ENCODE measurements at places on chromosomes 2 and 18.

- DNase-seq = no peak
Measured at GRCh38 chr18:32346671-32347070, 124.0 kb downstream of the GAREM1 start.

DNA sequence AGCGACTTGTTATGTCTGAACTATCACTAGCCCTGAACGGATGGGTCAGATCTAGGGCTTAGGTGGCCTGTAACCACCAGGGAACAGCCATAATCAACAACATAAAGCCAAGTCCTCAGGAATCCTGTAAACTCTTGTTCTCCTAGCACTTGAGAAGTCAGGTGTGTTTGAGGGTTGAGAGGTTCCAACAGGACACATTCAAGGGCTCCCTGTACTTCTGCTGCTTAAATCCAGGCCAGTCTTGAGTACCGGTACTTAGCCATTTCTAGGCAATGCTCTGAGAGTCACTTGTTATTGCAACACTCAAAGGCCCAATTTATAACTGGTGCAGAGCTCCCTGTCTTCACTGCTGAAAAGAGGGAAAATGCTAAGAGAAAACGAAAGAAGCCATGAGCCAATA lies 21.6 kb upstream of the SLC40A1 start:
- DNase-seq = no peak

GRCh38 chr2:128038411-128038810 lies 10.6 kb upstream of the SAP130 start:
- DNase-seq = no peak

DNA sequence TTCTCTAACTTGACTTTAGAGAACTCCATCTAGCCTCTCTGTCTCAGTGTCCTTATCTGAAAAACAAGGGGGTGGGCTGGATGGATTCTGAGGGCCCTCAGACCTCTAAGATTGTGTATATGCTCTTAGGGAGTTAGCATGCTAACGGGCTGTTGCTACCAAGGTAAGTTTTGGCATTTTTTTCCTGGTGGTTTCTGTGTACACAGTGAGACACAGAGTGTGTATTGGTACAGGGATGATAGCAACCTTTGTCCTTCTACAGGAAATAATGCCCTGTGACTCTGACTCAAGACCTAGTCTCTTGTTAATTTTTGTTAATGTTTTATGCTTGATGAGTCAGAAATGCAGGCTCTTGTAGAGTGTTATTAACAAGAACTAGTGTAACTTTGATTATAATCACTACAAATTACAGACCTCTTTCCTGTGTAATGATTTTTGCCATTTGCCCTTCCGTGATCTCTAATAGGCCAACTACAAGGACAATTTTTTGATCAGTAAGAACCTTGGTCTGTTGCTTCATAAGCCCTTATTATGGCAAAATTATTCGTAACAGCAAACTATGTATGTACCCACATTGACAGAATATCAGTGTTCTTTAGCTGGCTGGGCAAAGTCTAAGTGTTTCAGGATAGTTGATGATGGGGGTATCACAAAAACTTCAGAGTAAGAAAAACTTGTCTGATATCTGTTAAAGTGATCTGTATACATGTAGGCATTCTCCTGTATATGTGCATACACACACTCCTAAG lies 89.7 kb downstream of the SPTBN1 start:
- DNase-seq = no peak

GRCh38 chr2:158214431-158214830 lies 112.8 kb downstream of the UPP2 start:
- DNase-seq = no peak

DNA sequence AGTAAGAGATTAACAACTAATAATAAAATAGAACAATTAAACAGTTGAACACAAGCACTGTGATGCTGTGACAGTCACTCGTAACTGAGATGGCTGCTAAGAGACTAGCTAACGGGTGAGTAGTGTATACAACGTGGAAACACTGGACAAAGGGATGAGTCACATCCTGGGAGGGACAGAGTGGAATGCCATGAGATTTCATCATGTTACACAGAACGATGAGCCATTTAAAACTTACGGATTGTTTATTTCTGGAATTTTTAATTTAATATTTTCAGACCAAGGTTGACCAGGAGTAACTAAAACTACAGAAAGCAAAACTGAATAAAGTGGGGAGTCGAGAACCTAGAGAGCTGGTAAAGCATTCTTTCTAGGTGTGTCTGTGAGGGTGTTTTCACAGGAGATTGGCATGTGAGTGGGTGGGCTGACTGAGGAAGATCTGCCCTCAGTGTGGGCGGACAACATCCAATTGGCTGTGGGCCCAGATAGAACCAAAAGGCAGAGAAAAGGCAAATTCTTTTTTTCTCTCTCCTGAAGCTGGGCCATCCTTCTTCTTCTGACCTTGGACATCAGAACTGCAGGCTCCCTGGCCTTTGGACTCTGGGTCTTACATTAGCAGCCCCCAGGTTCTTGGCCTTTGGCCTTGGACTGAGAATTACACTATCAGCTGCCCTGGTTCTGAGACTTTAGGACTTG lies 14.6 kb downstream of the TMSB10 start:
- no peak for DNase-seq

DNA sequence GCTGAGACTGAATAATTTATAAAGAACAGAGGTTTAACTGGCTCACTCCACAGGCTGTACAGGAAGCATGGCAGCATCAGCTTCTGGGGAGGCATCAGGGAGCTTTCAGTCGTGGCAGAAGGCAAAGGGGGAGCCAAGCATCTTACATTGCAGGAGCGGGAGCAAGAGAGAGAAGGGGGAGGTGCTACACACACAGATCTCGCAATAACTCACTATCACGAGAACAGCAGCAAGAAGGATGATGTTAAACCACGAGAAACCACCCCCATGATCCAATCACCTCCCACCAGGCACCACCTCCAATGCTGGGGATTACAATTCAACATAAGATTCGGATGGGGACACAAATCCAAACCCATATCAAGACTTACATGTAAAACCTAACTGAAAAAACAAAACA lies 17.8 kb upstream of the MATN3 start:
- no peak for DNase-seq

- DNase-seq = no peak
Measured at GRCh38 chr2:201968050-201968449, 65.6 kb upstream of the FZD7 start.

DNA sequence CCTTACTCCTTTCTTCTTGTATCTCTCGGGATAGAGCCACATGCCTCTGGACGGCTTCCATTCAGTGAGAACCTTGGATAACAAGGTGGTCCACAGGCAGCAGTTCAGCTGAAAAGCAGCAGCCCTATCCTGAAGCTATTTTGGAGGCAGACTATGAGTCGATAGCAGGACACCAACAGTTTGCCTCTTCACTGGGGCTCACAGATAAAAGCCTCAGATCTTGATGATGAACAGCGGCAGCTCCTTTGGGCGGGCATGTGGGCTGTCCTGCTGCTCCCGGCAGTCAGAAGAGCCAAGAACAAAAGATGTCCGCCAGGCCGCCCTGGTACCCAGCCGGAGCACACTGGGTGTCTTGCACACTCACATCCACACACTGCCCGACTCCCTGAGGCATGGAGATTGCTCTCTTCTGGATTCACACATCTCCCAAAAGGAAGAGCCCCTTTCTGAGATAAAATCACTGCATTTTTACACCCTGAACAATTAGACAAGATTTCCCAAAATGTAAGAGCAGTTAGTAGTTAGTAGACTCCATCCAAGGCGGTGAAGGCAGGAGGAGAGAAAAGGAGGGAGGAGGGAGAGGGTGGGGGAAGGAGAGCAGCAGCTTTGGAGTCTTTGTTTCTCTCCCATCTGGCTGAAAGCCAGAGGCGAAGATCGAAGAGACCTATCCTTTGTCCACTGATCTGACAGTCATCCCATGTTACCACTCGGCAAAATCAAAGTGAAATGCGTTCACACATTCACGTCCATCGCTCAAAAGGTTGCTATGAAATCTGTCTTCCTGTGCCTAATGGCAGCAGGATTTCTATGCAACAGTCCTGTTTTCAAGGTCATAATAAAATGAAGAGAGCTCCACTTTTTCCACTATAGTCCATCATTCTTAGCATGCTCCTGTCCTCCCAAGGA lies 90.1 kb upstream of the KLF7 start:
- no peak for DNase-seq

DNA sequence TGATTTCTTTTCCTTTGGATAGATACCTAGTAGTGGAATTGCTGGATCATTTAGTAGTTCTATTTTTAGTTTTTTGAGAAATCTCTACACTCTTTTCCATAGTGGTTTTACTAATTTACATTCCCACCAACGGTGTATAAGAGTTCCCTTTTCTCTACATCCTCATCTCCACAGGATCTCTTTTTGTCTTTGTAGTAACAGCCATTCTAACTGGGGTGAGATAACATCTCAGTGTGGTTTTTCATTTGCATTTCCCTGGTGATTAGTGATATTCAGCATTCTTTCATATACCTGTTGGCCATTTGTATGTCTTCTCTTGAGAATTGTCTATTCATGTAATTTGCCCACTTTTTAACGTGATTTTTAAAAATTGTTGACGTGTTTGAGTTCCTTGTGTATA lies 13.8 kb downstream of the RFTN2 start:
- DNase-seq = no peak

DNA sequence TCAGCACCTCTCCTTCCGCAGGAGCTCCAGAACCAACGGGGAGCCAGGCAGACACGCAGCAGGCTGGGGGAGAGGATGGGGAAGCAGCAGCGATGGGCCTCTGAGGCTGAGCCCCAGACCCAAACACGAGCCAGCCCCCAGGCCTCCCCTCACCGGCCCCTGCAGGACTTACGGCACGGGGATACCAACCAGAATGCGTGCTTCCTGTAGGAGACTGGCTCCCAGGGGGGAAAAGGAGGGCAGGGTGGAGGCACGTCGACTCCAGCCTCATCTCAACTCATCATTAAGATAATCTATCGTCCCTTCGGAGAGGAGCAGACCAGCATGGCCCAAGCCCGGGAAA lies 495.1 kb upstream of the MYT1L start:
- DNase-seq = no peak

- DNase-seq = no peak
Measured at GRCh38 chr2:150617351-150617978, 130.0 kb upstream of the RND3 start.

DNA sequence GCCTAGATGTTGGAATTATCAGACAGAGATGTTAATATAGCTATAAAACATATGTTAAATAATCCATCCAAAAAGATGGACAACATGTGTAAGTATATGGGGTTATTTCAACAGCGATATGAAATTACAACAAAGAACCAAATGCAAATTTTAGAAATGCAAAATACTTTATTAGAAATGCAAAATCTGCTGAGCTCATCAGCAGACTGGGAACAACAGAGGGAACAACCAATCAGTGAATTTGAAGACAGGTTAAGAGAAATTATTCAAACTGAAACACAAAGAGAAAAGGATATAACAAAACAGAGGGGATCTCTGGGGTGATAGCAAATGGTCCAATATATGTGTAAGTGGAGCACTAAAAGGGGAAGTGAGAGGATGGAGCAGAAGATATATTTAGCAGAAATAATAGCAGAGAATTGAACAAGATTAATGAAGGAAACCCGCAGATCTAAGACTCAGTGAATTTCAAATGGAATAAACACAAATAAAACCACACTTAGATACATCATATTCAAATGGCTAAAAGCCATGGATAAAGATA lies 13.5 kb upstream of the HS6ST1 start:
- no peak for DNase-seq

- no peak for DNase-seq
Measured at GRCh38 chr2:66387016-66387753, 47.7 kb upstream of the MEIS1 start.

DNA sequence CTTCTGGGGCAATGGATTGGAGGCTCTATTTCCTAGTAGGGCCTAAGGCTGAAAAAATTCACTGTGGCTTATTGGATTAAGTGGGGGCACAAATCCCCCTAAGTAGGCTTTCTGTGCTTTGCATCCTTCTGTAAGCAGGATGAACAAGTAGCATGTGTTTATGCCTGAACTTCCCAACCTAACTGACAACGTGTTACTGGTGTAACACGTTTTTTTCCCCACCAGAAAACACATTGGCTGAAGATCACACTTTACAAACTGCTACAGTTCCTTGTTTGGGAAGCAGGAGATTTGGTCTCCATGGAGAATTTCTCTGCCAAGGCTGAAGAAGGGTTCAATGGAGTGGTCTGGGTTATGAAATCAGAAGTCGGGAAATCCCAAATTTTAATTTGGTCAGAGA lies 7.2 kb upstream of the ITGA6 start:
- no peak for DNase-seq

DNA sequence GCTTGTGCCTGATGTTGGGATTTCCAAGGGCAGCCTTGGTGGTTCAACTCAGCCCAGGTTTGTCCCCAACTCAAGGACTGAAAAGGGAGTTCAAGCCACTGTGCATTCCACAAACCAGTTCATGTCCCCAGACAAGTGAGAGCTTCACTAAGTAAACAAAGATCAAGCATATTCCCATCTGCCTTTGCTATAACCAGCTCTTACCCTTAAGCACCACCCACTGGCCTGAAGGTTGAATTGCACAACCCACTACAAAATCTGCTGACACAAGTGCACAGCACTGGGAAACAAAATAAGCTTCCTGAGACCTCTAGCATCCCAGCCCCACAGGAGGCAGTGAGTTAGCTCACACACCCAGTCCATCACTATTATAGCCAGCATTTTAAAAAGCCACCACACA lies 516.7 kb downstream of the NR4A2 start:
- DNase-seq = no peak

GRCh38 chr2:122748552-122749011 lies 993.1 kb downstream of the TSN start:
- DNase-seq = no peak

- no peak for DNase-seq
Measured at GRCh38 chr2:234881413-234882241, 70.2 kb upstream of the SH3BP4 start.

GRCh38 chr2:6627316-6627715 lies 238.4 kb downstream of the CMPK2 start:
- no peak for DNase-seq

DNA sequence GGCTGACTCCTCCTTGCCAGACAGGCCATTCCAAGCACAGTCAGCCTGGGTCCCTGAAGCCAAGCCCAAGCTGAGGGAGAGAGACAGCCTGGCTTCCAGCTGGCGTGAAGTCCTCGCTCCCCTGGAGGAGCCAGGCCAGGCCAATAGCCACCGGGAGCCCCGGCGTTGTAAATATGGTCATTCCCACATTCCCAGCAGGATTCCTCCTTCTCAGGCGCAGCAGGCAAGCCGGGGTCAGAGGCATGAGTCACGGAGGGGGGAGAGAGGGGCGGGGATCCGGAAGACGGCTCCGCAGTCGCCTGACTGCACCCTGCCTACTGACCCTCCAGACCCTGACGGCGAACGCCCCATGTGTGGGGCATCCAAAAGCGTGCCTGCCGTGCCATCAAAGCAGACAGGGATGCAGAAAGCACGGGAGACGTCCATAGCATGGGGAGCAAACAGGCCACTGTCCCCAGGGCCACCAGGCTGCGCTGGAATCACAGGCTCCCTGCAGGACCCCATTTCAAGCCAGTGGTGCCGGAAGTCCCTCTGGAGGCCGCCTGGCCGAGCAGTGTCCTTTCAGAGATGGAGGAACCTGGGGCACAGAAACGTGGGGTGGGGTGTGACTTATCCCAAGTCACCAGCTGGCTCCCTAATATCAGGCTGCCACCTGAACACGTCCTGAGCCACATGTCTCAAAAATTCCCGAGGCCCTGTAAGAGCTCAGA lies 48.2 kb downstream of the TWIST2 start:
- DNase-seq = no peak

GRCh38 chr2:134683561-134684112 lies 35.2 kb downstream of the TMEM163 start:
- DNase-seq = no peak

- no peak for DNase-seq
Measured at GRCh38 chr18:34773961-34774766, 64.1 kb downstream of the DTNA start.

All from activated CD4-positive, alpha-beta T cell treated with anti-CD3 and anti-CD28 coated beads for 1 hour (primary cell).